ENCODE measurements at places on chromosomes 16 and 17.

GRCh38 chr16:56121156-56121500 lies 70.2 kb upstream of the GNAO1 start:
- DNase-seq: no peak

DNA sequence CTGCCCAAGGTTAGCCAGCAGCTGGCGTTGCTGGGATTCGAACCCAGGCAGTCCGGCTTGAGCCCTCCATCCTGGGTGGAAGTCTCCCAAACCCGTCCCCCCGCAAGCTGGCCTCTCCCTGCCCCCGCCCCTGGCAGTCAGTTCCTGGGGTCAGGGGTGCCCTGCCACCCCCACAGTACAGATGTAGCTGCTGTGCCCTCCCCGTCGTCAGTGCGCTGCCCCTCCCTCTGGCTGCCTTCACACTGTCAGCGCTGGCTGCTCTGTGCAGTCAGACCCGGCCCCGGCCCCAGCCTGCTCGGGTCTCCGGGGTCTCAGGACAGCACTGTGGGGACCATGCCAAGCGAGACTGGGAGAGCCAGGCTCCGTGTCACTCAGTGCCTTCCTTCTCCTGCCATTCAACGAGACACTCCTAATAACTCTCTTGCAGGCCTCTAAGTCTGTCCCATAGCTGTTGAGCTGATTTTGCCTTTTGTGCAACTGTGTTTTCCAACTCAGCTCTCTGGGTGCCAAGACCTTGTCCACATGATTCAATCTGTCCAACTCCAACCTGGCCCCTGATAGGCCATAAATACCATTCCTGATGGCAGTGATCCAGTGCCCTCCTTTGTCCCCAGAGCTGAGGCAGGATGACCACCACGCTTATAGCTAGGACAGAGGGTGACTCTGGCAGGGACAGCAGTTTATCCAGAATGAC lies 55.5 kb upstream of the IL34 start:
- DNase-seq: no peak

DNA sequence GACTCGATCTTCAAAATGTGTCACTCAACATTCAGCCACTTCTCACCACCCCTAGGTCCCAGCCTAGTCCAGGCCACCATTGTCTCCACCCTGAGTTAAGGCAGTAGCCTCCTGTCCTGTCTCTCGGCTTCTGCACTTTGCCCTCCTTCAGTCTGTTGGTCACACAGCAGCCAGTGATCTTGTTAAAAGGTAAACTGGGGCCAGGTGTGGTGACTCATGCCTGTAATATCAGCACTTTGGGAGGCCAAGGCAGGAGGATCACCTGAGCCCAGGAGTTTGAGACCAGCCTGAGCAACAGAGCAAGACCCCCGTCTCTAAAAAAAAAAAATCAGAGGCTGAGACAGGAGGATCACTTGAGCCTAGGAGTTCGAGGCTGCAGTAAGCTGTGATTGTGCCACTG lies 25.8 kb downstream of the WWP2 start:
- no peak for DNase-seq

DNA sequence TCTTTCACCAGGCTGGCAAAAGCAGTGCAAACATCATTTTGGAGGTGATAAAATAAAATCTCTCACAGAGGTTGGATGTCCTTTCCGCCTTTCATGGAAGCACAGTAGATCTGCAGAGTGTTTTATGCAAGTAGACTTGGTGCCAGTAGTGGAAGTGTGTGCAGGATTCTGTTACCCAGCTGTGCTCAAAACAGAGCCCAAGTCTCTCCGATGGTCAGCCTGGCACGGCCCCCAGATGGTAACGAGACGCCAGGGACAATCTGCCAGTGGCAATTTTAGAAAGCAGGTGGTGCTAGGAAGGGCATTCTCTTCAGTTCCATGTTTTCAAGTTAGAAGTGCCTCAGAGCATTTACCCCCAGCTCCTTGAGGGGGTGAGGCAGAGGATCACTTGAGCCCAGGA lies 1.5 kb upstream of the MTHFSD start:
- DNase-seq: no peak

DNA sequence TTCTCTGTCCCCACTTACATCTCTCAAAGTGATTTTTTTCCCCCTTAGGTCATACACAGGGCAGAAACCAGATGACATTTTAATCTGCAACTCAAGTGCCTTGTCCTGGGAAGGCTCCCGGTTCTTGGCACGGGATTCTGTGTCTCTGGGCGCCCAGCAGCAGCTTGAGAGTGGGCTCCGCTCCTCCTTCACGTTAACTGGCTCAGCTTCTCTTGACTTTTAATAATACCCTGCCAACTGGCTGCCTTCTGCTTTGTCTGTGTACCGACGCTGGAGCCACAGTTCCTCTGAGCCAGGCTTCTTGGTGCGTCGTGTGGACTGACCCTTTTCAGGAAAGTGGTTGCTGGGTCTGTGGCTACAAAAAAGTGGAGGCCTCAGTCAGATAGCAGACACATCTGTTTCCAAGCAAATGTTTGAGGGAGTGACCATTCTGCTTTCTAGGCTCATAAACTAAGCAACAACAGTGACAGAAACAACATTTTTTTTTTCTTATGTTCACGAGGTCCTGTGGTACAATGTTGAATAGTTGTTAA lies 64.9 kb downstream of the IRF8 start:
- DNase-seq: no peak

- DNase-seq: no peak
Measured at GRCh38 chr16:23907903-23908302, 72.1 kb downstream of the PRKCB start.

DNA sequence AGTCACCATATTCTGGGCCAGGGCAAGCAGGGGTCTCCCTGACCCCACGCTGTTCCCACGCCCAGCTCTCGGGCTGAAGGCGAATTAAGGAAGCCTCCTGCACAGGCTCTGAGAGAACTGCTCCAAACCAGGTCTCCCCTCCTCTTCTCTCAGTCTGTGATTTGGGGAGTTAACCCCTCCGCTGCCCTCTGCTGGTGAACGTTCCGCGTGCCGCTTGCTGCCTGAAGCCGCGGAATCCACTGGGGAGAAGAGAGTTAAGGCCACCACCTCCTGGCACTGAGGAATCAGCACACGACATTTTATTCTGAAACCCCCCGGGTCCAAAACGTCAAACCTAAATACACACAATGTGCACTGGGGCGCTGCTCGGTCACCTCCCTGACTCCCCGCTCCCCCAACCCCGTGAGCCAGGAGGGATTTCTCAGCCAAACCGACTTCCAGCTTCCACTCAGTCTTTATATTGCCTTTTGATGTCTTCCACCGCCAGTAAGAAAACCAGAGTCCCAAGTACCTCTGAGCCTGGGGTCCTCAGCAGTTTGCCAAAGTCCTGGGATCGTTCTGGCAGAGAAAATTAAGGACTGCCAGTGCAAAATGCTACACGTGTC lies 54.4 kb upstream of the RCVRN start:
- DNase-seq: no peak

DNA sequence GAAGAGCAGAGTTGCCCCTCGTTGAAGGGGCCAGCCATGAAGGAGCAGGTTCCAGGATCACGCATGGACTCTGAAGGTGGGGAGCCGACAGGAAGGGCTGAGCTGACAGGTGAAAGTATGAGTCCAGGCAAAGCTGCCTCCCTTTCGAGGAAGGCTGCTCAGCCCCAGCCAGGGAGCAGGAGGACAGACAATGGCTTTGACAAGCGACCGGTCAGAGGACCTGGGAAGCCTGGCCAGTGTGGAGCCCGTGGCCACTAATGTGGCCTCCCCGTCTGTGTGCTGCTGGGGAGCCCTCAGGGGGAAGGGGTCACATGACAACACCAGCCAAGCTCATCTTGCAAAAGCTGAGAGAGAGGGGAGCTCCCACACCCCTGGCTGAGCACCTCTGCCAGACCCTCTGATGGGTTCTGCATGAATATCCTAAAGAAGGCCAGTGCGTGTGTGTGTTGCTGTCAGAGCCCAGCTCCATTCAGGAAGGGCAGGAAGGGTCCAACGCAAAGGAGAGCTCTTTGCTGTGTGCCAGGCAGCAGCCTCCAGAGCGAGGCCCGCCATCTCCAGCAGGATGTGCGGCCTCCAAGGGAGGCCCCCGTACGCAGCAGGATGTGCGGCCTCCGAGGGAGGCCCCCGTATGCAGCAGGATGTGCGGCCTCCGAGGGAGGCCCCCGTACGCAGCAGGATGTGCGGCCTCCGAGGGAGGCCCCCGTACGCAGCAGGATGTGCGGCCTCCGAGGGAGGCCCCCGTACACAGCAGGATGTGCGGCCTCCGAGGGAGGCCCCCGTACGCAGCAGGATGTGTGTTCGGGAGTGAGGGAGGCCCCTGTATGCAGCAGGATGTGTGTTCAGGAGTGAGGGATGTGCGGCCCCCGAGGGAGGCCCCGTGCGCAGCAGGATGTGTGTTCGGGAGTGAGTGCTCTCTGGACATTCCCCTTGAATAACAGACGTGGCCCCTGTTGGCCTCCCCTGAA lies 102.1 kb upstream of the CHMP6 start:
- no peak for DNase-seq

- DNase-seq: peak; percentile 48
Measured at GRCh38 chr16:54928411-54929089, 2.1 kb upstream of the IRX5 start.

DNA sequence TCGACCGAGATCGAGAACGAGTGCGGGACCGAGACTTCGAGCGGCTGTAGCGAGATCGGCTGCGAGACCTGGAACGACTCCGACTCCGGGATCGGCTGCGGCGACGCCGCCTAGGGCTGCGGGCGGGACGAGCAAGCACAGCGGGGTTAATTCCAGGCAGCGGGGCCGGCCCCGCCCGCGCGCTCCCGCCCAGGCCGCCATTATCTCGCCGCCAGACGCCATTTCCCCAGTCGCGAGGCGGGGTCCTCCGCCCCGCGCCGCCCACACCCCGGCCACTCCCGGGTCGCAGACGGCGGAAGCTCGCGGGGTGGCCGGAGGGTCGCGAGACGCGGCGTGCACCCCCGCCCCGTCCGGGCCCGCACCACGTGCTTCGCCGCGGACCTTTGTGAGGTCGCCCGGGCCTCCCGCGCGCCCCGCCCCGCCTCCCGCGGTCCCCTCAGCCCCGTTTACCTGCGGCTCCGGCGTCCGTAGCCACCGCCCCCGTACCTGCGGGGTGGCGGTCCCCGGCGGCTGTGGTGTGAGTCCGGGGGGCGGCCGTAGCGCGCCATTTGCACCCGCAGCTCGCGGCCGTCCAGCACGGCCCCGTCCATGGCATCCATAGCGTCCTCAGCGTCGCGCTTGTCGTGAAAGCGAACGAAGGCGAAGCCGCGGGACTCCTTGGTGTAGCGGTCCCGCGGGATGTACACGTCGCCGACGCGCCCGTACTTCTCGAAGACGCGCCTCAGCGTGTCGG lies 616 bp downstream of the SRSF2 start:
- peak; percentile 69 for DNase-seq

DNA sequence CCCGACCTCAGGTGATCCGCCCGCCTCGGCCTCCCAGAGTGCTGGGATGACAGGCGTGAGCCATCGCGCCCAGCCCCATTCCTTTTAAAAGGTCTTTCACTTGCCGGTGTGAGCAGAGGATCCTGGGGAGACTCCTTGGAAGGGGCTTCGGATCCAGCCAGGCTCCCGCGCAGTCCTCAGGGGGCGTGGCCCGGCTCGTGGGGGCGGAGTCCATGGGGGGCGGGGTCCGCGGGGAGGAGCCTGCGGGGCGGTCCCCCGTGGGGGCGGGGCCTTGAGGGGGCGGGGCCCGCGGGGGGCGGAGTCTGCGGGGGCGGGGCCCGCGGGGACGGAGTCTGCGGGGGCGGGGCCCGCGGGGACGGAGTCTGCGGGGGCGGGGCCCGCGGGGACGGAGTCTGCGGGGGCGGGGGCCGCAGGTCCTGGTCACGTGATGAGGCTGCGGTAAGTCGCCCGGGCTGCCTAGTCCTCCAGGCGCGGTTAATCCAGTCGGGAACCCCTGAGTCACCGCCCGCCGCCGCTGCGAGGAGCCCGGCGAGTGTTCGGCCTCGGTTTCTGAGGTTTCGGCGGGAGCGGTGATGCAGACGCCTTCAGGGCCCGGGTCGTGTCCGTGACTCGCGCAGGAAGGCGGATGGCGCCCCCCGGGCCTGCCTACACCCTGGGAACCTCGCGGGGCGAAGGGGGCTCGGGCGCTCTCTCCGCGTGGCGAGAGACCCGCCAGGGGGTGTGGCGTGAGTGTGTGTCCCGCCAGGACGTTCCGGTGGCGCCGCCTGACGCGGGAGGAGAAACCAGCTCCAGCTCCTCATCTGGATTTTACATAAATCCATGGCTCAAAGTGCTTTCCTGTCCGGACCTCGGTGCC lies 23.6 kb upstream of the ABR start:
- DNase-seq: no peak

DNA sequence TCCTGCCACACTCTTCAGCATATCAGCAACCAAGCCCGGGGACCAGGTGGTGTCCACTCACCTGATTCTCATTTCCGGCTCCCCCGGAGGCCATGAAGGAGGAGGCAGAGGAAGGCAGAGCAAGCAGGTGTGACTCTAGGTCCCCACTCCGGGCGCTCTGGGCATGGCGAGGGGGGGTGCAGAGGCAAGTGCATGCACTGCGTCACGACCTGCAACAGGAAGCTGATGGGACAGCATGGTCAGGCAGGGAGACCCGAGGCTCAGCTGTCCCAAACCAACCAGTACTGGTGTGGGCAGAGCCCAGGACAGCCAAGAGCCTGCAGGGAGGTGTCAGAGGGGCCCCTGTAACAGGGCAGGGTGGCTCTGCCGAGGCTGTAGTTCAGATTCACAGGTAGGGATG lies 2.1 kb upstream of the ENGASE start:
- DNase-seq: no peak

GRCh38 chr17:9918804-9919352 lies 13.8 kb upstream of the RCVRN start:
- no peak for DNase-seq

- no peak for DNase-seq
Measured at GRCh38 chr17:13671771-13672170, 70.0 kb upstream of the HS3ST3A1 start.

GRCh38 chr16:81409016-81409556 lies 35.5 kb upstream of the CMIP start:
- no peak for DNase-seq

GRCh38 chr17:34375426-34375997 lies 12.5 kb upstream of the CCL1 start:
- no peak for DNase-seq

GRCh38 chr16:75535211-75535843 lies 581 bp downstream of the CHST5 start:
- no peak for DNase-seq

DNA sequence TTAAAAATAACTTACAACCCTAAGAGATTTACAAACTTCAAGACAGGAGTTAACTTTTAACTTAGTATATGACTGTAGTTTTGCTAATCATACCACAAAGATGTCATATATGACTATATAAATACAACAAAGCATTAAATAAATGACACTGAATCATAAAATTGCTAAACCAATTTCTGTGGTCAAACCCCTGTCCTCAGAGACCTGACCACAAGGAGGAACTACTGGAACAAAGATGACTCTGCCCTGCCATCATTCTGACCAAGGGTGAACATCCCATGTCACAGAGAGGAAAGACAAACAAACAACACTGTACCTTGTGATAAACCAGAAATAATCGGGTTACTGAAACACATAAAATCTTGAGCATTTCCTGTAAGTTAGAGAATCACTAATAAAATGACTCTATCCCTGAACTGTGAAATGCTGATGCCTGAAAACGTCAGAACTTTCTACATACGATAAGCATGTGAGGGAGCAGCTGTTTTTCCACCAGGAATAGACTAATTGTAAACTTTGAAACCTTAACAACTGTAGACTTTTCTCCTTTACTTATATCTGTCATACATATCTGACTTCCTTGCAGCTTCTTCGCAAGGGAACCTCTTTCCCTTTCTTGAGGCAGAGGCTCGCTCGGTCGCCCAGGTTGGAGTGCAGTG lies 47.9 kb downstream of the WDR59 start:
- no peak for DNase-seq

Measured in NCI-H774 (cell line).